ENCODE measurements at places on chromosomes 2 and 18. TPM values are rescaled to one million over a fixed set of nuclear protein-coding genes. Genes with fewer than 3 reads are reported as not detected.

Gene IL36RN
- polyA plus RNA-seq: not detected

DNA sequence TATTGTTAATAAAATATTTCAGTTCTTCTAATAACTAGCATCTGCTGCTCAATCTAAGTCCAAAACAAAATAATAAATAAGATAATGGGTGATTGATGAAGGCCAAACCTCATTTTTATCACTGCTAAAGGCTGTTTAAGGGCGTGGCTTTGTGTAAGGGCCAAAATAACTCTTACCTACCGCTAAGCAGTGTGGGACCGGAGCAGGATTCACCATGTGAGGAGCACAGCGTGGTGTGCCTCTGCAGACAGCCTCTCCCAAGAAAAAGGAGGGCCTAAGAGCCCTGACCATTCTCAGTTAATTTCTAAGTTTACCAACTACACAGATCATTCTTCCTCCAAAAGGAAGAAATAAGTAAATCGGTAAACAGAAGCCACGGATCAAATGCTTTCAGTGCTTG is 353.7 kb downstream of the ARL6IP6 start:
- no peak for DNase-seq

Gene MALL
- polyA plus RNA-seq: 15.8 TPM

Gene REEP1
- polyA plus RNA-seq: 3.4 TPM

DNA sequence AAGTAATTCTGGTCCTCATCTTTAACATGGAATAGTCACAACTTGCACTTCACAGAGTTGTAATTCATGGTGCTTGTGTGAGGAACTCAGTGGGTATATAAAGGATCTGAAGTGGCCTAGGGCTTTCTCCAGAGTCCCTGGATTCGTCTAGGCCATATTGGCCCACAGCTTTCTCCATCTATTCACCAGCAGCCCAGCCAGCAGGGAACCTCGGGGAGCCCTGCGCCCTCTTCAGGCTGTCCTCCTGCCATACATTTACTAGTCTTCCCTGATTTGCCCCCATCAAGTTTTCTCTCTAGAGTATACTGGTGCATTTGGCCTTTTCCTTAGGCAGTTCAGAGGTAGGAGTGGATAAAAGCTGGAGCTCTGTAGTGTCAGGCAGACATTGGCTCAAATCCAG is 278.3 kb downstream of the MYCN start:
- no peak for DNase-seq
